Left renal cortex interstitium (tissue), 4 donors: ENCODE measurements at places on chromosomes 13 and 19. TPM values are rescaled to one million over a fixed set of nuclear protein-coding genes. Genes with fewer than 3 reads are reported as not detected.

DNA sequence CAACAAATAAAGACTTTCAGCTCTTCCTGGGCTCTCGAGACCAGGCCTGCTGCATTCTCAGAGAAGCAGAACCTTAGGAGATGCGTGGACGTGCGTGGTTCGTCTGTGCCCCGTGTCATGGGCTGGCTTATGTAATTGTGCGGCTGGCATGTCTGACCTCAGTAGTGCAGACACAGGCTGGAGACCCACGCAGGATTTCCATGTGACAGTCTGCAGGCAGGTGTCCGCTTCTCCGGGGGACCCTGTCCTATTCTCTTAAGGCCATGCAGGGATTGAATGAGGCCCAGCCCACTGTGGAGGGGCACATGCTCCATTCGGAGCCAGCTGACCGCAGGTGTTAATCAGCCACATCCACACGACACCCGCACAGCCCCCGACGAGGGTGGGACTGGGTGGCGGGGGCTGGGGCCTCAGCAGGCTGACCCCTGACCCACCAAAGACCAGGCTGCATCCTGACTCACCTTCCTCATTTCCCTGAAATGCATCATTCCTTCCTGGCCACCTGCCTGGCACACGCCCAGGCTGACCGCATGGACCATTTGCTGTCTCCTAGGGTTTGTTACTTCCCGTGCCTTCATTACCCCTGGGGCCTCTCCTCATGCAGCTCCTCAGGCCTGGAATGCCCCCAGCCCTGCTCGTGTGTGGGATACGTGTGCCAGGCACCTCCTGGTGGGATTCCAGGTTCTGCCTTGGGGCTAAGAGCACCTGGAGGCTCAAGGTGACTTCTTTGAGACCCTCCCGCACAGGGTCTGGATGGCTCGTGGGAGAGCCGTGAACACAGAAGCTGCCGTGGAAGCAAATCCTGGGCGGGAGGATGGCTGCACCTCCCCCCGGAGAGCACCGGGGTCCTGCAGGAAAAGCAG is 10.7 kb upstream of the MCF2L start:
- DNase-seq, result no peak

GRCh38 chr19:16998635-16999194 is 27.9 kb downstream of the CPAMD8 start:
- no peak for DNase-seq

DNA sequence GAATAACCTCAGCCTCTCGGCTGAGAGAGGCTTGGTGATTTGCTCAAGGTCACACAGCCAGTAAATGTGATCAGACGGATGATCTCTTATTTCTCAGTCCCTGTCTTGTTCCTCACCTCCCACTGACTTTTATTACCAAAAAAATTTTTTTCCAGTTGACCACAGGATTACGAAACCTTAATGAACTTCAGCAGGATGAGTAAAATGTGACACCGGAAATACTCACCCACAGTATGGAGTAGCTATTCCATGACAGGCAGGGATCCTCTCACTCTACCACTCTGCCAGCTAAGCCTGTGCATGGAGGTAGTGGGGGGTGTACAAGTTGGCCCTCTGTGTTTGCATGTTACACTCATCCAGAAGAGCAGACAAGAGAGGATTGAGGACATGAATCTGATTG is 916.4 kb downstream of the UQCRFS1 start:
- no peak for DNase-seq

GRCh38 chr13:65977525-65977924 is 1252.6 kb downstream of the PCDH9 start:
- DNase-seq, result no peak

Gene MYO16
- 0.38 TPM for polyA plus RNA-seq
